ENCODE measurements at places on chromosomes 4 and X.

DNA sequence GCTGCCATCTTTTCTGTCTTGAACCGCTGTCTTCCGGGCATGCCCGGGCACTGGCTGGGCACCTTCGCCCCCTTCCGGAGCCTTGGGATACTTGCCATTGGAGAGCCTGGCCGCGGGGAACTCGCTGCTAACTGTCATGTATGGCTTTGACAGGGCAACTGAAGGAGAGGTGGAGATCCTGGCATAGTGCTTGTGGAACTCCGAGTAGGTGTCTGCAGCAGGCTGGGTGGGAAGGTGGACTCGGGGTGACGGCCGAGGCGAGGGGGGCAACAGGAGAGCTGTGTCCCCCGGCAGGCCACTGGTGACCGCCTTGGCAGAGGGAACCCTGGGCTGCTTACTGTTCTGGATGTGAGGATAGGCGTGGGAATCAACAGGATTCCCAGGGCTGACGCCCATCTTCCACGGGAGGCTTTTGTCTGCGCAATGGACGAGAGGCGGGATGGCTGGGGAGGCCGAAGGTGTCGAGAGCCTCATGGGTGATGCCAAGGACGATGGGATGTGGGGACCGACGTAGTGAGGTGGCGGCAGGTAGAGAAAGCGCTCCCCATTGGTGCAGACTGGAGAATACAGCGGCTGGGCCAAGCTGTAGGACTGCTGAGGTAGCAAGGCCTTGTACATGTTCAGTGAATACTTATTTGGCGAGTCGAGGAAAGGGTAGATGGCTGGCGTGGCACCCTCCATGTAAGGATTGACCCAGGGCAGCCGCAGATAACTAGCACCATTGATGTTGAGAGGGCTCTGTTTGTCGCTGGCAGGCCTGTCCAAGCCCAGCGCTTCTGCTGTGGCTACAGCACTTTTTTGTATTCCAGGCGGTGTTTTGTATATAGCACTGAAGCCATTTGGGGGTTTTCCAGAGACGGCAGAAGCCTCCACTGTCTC, 23.4 kb downstream of the BCOR start:
- no peak for DNase-seq

GRCh38 chrX:69146739-69147138, 18.5 kb downstream of the PJA1 start:
- DNase-seq = no peak

DNA sequence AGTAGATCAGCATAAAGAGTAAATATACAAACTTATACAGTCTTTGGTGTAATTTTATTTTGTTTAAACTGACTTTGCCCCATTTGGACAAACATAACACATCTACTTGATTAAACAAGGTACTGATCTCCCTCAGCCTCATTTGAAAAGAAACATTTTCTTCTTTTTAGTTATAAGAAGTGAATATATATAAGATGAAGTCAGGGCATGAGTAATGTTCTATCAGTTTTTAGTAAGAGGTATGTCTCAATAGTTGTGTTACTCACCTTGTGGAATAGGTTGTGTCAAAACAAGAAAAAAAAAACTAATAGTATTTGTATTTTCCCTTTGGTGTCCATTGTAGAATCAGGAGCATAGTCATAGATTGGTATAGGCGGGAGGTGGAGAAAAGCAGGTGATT, 327.4 kb downstream of the RPA4 start:
- DNase-seq = no peak

DNA sequence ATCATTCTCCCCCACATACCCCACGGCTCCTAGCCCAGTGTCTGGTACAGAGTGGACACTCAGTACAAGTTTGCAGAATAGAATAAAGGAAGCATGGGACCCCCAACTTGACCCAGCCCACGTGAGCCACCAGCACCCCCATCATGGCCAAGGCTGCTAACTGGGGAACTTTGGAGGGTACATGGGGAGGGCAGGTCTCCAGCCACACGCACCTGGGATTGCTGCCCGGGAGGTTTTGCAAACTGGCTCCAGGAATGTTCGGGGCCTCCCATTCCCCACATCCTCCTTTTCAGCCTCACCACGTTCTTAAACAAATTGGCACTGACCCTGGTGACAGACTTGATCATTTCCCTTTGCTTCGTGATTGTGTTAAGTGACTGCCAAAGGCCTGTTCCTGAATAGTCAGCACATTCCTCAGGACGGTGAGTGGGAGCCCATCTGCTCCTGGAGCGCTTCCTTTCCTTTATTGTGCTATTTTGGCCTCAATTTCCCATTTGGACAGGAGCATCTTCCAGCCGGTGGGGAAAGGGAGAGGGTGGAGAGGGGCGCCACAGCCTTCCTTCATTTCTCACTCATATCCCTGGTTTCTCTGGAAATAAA, 18.7 kb upstream of the XPNPEP2 start:
- DNase-seq = no peak

DNA sequence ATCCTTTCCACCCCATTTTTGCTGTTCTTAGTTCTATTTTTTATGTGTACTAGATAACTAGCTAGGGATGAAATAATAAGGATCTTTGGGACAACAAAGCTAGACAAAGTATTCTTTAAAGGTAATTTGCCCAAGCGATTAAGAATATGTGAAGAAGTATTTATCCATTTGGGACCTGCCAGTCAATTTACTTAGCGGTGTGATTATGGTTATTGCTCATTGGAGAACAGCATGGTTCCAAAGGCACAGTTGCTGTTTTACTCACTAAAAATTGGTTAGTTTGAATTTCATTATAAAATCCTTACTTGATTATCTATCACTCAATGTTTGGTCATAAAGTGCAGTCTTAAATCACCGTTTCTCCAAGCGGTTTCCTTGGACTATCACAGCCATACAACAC, 124.1 kb downstream of the SNCA start:
- no peak for DNase-seq

DNA sequence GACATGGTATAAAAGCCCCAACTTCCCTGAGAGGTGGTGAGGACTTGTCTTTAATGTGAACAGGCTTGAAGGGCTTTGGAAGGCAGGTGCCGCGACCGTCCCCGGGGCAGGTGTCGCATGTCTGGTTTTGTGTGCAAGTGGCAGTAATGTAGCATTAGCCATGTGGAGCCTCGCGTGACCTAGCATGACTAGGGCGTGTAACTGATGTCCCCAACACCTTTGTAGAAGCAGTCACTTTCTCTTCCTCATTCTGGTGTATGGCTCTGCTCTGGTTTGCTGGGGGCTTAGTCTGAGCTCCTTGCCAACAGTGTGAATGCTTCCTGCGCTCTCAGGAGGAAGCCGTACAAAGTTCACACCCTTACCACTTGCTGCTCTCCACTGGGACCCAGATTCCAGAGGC, 145.7 kb downstream of the AMMECR1 start:
- DNase-seq = no peak

GRCh38 chr4:184265546-184266351, 48.1 kb upstream of the ENPP6 start:
- peak; percentile 90 for DNase-seq

- peak; percentile 20 for DNase-seq
These were observed 1.1 kb upstream of the AVPR2 start for GRCh38 chrX:153903238-153903980.

DNA sequence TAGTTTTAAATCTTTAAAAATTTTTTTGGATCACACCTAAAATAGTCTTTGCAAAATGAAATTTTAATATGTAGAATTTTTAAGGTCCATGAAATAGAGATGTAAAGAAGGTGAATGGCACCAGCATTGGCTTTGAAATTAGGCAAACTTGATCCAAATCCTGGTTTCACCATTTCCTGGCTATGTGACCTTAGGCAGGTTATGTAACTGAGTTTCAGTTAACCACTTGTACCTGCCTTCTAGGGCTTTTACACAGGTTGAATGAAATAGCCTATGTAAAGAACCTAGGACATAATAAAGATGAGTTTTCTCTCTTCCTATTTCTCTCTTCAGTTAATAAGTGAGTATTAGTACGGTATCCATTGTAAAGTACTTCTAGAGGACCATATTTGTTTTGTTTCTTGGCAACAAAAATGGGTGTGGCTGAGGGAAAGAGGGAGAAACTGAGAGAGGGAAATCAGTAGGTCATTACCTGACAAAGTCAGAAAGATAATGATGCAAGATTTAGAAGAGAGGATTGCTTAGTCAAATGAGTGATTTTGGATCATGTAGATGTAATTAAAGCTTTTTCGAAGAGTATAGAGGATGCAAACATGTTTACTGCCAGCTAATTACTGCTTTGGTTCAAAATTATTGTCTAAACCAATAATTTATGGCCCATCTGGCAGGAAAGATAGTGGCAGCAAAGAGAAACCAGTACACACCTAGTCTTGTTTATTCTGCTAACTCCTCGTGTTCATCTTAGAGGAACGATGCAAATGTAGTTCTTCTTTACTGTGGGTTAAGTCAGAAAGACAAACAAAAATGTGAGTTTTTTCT, 81.9 kb downstream of the PDLIM5 start:
- DNase-seq = no peak

DNA sequence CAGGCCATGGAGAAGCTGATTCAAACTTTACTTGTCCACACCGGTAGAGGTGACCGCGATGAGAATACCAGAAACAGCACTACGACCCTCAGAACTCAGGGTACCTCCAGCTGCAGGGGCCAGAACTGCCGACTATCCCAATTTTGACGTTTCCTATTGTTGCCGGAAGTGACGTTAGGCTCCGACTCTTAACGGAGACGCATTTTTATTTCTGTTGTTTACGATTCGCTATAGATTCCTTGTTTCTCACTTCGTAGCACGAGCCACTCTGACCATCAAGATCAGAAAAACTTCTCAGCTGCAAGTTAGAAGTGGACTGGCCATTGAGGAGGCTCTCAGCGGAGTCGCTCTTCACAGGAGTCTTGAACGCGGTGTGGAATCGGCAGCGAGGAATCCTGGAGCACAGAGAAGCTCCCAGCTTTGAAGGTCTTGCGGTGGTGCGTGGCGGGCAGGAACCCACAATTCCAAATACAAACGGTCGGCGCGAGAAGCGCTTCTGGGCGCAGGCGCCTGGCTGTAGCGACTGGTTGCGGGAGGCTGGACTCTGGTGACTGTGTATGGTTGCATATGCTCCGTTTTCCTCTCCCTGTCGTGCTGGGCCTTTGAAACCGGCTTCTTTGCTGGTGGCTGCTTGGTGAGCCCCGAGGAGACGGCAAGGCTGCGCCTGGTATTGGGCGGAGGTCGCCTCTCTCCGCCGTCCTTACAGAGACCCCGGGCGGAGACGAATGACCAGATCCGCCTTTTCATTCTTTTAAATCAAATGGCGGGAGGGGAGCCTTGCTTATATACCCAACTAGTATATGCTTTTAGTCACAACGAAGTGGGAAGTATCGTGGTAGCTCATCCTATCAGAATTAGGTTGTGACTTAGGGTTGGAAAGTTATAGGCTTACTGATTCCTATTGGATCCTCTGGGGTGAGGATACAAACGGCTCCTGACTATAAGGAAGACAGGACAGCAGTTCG, at the start of the genes CEP44 and FBXO8:
Gene CEP44, plus strand, starts transcription at position 405 of the 965 bp plus-strand sequence. CDS start 15,211 bp downstream, outside the sequence.
Gene FBXO8, minus strand, starts transcription at position 161 of the 965 bp plus-strand sequence. CDS start 20,575 bp downstream, outside the sequence.
- DNase-seq = peak; percentile 81

DNA sequence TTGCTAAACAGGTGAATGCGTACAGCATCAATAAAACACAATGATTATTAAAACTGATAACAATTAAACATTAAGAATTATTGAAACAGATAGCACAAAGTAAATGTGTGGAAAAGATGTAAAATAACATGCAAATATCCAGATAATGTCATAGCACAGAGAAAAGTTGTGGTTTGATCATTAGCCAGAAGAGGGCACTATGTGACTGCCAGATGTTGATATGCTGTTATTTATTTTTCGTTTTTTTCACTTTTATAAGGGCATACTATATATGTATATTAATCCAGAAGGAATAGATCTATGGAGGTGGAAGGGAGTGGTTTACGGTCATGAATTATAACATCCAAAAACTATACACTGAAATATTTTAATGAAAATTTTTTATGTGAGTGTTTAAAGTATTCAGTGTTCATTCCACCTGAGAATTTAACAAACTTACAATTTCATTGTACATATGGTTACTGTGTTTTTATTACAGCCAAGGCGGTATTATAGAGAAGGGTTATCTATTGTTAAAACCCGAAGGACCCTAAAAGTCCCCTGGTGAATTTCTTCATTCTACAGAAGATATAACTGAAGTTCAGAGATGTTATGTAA, 211.9 kb upstream of the UGT8 start:
- DNase-seq = peak; percentile 32

DNA sequence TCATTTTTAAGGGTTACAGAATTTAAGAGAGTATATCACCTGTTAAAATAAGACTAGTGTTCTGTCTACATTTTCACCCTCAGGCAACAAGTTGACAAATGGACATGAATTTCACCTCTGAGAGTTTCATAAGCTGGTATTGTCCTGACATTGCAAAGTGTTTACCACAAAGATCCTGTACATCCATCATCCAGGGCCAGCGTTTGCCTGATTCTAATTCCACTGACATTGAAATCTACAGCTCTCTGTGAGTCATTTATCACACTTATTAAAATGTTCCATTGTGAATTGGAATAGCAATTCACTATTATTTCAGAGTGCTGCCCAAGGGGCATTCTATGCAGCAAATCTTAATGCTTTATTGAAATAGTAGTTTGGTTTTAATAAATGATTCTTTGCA, 1499.4 kb upstream of the PCDH7 start:
- no peak for DNase-seq

- no peak for DNase-seq
These were observed 12.8 kb upstream of the MBNL3 start for GRCh38 chrX:132501606-132502005.

GRCh38 chrX:51641421-51642021, 22.8 kb upstream of the CENPVL3 start:
- DNase-seq = peak; percentile 35

- DNase-seq = no peak
These were observed 27.3 kb upstream of the SORBS2 start for GRCh38 chr4:185839194-185839712.

DNA sequence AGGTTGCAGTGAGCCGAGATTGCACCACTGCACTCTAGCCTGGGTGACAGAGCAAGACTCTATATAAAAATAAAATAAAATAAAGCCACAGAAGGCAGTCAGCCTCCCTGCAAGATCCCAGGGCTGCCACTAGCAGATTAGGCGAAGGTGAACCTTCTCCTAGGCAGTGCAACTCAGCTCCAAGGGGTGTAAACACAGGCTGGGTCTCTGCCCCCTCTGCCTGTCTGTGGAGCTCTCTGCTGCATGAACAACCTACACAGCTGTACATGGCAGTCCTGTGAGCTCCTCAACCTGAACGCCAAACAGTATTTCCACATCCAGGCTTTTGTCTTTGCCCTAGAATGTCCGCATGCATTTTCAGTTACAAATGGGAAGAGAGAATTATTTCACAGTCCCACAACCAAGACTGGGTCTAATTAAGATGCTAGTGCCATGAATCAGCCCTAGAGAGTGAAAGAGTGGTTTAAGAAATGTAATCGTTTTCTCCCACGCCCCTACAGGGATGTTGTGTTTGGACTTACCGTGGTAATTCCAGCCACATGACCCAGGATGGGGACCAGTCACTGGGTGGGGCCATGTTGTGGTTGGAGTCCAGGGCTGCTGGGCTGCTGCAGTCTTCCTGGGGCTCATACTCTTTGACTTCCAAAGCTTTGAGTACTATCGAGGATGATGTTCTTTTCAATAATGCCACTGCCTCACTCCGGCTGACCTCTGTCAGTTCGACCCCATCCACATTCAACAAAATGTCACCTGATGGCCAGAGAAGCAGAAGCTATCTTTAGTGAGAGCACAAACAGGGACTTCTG, 99.0 kb downstream of the FIP1L1 start:
- DNase-seq = no peak

GRCh38 chr4:17366496-17366895, 145.4 kb downstream of the QDPR start:
- DNase-seq = no peak

Data from suppressor macrophage treated with lipopolysaccharide for 4 hours (primary cell).